ENCODE measurements at places on chromosomes 12 and 14.

DNA sequence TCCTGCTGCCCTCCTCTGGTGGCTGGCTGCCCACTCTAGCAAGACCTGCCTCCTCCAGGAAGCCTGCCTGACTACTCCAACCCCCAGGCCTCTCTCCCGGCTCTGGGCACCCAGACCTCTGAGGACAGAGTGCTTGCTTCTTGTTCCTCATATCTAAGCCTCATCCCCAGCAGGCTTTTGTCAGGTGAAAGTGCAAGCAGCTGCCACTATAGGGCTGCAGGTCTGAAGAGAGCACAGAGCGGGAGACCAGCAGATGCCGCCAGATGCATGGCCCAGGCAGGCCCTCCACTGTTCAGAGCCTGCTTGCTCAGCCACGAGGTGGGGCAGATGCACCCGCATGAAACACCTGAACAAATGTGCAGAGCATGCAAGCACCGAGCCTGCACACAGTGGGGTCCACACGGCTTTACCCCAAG is 73.0 kb downstream of the SERPINA3 start:
- peak; percentile 13 for DNase-seq

DNA sequence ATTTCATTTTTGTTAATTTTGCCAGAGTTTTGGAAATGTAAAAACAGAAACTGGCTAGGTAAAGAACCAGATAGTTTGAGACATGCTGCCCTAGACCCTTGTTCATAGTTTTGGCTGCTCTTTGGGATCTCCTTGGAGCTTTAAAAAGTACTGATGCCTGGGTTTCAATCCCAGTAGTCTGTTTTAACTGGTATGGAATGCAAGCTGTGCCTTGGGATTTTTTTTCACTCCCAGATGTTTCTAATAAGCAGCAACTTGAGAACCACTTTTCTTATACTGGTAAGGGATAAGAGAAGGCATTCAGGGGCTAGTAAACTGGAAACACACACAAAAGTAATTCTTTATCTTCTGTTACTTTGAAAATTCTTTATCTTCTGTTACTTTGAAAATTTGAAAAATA is 18.8 kb downstream of the SLC35F4 start:
- no peak for DNase-seq

DNA sequence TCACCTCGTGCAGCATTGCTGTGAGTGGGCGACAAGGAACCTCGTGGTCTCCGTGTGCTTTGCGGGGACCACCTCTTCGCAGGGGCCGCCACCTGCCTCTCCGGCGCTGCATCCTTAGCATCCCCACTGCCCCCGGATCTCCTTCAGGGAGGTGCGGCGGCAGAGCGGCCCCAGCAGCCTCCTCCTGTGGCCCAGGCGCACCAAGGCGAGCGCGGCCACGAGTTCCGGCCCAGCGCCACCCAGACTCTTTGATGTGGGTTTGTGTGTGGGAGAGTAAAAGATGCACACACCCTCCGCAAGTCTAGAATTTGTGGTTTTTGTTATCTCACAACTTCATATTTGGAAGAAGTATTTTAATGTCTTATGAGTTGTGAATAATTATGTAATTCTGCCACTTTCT is 118.8 kb upstream of the DIO3 start:
- peak; percentile 44 for DNase-seq

DNA sequence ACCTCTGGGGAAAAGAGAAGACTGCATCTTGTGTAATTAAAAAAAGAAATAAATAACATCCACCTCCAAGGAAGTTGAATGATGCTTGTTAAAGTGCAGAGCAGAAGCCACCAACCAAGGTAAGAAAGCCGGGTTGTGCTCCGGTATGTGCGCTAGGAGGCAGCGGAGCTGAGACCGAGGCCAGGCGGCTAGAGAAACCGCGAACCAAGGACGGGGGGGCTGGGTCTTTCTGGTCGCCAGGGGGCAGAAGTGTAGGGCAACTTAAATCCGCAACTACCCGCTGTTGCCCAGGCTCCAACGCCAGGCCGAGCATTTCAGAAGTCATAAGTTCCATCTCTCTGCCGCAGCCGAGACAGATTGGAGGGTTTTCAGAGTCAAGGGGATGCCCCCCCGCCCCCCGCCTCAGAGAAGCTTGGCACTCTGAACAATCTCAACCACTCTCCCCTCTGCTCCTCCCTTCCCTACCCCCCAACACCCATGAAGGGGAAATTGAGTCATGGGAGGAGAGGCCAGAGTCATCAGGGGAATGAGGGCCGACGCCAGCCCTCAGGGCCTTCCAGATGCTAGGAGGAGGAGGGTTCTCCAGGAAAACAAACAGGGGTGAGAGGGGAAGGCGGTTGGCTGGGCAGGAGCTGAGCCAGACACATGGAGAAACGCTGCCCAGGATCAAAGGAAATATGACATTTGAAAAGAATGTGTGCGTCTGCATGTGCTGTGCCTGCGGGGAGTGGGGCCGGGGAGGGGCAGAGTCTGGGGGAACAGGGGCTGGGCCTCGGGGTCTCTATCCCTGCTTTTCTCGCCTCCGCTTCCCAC is 2.2 kb upstream of the NFATC4 start:
- DNase-seq = peak; percentile 96

GRCh38 chr12:114868995-114869834 is 185.2 kb upstream of the TBX3 start:
- no peak for DNase-seq
